ENCODE measurements at places on chromosomes 11 and 22.

GRCh38 chr11:58513747-58514367 lies 6.0 kb upstream of the OR5B21 start:
- DNase-seq, result no peak

GRCh38 chr11:7890417-7891172 lies 40.5 kb downstream of the OR10A6 start:
- no peak for DNase-seq

- no peak for DNase-seq
These were observed 294.6 kb downstream of the BUD13 start for GRCh38 chr11:116478205-116478604.

DNA sequence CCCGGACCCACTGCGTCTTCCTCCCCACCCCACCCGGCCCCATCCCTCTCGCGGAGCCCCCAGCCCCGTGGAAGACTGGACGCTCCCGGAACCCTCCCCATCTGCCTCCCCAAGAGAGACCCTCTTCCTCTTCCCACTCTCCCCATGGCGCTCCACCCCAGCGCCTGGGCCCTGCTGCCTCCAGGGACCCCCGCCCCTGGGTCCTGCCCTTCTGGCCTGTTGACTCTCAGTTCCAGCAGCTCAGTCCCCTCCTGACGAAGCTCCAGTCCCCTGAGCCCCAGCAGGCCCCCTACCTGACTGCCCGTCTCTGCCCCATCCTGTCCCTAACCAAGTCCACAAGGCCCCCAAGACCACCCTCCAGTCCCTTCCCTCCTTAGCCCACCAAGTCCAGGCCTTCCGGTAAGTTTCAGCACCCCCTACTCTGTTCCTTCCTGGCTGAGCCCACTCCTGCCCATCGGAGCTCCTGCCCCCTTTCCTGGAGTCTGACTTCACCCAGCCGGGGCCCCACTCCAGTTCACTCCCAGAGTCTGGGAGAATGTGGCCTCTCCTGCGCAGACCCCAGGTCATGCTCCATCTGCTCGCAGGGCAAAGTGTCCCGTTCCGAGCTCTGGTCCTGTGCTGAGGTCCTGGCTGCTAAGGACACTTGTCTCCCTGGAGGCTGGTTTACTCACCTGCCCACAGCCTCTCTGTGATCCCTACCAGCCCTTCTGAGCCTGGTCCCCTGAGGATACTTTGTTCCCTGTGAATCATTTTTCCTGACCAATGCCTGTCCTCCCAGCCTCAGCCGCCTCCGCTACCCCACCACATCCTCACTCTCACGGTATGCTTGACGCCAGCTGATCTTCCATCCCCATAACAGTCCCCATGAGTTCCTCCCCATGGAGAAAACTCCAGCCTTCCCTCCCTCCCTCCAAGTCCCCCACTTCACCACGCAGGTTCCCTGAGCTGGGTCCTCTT lies 722 bp downstream of the IFITM10 start:
- DNase-seq, result no peak

GRCh38 chr11:132844956-132845696 lies 687.2 kb downstream of the OPCML start:
- no peak for DNase-seq

DNA sequence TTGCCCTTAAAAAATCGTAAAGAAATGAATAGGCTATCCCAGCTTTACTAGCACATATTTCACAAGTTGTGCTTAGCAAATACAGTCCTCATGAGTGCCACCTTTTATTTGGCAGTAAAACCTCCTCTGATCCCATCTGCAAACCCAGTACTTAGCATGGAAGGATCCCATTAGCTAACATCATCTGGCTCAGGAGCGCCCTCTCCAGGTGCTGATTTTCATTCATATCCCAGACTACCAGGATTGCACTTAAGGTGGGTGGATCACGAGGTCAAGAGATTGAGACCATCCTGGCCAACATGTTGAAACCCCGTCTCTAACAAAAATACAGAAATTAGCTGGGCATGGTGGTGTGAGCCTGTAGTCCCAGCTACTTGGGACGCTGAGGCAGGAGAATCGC lies 76.1 kb upstream of the PAX6 start:
- no peak for DNase-seq

- DNase-seq, result no peak
These were observed 33.2 kb downstream of the PAK1 start for GRCh38 chr11:77440678-77441077.

DNA sequence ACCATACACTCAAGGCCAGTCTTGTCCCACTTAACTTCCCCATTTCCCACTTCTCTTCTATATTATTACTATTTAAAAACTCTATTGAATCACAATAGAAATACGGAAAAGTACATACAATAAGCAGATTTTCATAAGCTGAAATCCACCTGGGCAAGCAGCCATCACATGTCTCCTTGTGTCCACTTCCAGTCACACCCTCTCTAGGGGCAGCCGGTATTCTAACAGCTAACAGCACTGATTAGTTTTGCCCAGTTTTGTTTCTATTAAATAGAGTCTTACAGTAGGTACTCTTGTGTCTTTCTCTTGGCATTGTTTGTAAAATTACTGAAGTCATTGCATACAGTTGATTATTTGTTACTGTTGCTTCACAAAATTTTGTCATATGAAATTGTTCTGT lies 37.8 kb downstream of the PPP6R3 start:
- DNase-seq, result no peak

GRCh38 chr11:65488273-65489034 lies 10.4 kb upstream of the MALAT1 start:
- DNase-seq, result no peak

DNA sequence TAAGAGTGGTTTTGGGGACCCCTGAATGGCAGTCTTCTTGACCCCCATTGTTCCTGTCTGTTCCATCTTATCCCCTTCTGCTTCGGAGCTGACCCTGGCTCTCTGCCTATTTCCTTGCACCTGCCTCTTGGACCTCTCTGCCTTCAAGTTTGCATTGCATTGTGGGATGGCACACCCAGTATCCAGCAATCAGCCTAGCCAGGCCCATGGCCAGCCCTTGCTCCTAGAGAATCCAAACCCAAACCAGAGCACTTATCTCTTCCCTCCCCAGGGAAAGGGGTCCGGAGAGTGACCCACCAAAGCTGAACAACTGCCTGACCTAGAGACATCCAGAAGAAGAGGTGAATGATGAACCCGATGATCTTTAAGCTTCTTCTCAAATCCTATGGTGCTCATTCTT lies 607.3 kb upstream of the CADM1 start:
- no peak for DNase-seq

DNA sequence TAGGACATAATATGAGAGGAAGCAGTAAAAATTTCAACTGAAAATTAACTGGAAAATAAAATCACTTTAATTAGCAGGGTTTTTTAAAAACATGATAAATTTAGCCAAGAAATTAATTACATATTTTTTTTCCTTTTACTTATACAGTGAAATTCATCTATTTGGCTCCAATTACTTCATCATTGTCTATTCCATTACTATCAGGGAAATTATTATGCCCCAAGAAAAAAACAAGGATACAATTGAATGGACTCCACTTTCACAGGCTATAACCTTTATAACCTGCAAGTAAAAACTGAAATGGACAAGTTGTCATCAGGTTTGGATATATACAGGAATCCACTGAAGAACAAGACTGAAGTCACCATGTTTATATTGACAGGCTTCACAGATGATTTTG lies at the start of gene OR5T3:
TSS of gene OR5T3 (plus strand) at position 301 of the 400 bp plus-strand sequence. CDS start at position 301, 0 bp downstream.
- DNase-seq, result no peak

- DNase-seq, result no peak
These were observed 12.6 kb upstream of the RASL10A start for GRCh38 chr22:29328055-29328454.

- no peak for DNase-seq
These were observed 40.5 kb downstream of the DKK3 start for GRCh38 chr11:11967669-11968510.

DNA sequence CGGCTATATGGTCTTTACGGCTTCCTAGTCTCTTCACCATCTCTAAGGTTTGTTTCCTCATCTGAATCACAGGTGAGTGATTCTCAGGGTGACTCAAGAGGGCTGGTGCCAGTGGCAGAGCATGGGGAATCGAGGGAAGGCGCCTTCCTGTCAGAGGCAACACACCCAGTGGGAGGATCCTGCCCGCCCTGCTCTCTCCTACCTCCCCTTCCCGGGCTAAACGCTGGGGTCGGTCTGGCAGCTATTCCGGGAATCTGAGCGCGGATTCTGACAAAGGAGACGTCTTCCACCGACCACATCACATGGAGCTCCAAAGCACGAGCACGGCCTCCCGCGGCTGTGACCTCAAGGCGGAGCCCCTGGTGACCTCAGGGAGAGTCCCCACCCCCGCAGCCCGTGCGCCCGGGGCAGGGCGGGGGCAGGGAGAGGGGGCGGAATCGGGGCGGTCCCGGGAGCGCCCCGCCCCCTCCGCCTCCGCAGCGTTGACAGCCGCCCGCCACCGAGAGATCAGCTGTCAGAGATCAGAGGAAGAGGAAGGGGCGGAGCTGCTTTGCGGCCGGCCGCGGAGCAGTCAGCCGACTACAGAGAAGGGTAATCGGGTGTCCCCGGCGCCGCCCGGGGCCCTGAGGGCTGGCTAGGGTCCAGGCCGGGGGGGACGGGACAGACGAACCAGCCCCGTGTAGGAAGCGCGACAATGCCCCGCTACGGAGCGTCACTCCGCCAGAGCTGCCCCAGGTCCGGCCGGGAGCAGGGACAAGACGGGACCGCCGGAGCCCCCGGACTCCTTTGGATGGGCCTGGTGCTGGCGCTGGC lies at the start of gene SMPD1:
TSS of gene SMPD1 (plus strand) at position 570 of the 813 bp plus-strand sequence. CDS start at position 695, 125 bp downstream.
- DNase-seq, result peak; percentile 95

- no peak for DNase-seq
These were observed 100.7 kb downstream of the MAML2 start for GRCh38 chr11:96242191-96242847.

DNA sequence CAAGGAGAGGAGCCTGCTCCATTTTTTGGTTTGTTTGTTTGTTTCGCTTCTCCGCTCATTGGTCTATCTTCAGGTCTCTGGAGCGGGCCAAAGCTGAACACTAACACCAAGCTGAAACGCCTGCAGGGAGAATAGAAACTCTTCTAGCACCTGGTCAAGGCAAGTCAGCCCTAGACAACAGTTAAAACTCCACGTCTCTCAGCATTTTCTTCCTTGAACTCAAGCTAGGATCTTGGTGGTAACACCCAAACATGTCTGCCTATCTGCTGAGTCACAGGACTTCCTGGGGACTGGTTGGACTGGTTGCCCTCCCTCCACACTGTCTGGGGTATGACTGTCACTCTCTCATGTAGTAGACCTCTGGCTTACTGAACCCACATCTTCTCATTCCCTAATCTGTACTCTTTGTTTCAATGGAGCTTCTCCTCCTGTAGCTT lies 23.9 kb upstream of the RBFOX2 start:
- DNase-seq, result no peak

DNA sequence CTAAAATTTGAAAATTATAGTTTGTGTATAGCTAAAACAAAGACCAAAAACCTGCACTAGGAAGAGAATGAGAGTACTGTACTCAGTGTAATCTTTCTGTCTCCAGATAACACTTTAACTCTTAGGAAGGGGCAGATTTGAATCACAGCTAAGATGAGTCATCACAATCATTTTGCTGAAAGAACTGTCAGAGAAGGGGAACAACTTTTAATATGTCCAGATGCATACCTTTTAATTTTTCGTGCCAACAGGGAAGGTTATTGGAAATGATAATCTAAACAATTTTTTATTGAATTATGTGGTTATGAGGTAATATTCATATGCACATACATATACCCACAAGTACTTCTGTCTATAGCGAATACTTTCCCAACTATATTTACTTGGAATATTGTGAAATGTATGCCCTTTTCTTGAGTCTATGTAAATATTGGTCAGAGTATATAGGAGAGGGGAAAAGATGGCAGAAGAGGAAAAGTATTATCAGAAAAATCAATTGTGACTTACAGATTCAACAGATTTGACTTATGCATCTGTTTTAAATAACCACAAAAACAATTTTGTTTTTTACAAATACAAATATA lies 51.1 kb upstream of the MUC15 start:
- no peak for DNase-seq

- DNase-seq, result no peak
These were observed 132.7 kb downstream of the DLG2 start for GRCh38 chr11:85494396-85494795.

DNA sequence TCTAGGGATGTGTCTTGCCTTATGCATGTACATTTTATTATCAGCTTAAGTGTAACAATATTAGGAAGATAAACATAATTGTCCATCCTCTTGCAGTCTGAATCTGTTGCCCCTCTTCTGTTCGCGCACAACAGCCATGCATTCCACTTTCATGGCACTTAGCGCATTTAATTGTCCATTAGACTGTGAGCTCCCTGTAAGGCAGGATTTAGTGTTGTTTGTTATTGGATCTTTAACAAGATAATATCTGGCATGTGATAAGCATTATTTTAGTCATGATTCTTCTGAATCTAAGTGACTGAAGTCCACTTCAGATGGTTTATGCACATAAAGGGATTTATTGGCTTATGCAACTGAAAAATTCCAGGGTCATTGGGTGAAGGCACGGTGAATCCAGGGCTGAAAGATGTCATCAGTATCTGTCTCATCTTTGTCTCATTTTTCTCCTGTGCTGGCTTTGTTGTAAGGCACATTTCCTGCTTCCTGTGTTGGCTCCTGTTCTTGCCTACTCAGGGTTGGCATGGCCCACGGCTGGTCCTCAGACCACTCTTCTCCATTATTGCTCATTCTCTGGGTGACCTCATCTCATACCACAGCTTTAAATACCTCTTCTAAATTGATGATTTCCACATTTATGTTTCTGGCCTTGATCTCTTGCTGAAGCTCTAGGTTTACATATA lies 37.6 kb downstream of the ATXN10 start:
- no peak for DNase-seq

DNA sequence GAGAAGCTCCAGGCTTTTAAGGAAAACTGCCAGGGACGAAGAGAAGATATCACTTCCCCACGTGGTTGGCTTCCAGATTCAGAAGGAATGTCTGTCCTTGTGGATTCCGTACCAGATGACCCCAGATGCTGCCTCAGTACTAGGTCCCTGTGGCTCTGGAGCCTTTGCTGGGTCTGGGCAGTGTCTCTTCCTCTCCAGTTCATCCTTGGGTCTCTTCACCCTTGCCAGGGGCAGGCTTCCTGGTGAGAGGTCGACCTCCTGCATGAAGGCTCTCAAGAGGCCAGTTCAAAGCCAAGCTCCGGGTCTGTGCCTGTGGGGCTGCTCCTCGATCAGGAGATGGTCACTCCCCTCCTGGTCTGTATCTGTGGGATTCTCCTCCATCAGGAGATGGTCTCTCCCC lies 74.7 kb upstream of the B3GAT1 start:
- no peak for DNase-seq

DNA sequence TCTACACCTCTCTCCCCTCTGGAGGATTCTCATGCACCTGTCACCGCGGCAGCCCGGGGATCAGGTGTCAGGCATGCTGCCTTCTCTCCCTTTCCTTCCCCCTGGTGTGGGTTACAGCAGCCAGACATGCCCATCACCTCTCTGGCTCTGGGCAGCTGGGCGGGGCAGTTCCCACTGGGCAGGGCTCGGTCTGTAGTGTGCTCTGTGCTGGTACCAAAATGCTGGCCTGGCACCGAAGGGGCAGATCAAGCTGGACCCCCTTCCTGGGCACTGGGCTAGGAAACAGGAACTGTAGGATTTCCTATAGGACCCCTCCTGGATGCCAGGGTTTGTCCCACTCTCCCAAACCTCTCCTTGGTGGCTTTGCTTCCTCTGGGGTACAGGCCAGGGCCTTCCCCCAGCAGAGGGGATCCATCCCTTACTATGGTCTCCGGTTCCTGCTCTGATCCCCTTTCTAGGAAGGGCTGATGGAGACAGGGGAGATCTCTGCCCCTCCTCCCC lies 821 bp downstream of the GAL3ST1 start:
- no peak for DNase-seq

GRCh38 chr11:133337951-133338418 lies 194.3 kb downstream of the OPCML start:
- DNase-seq, result no peak

All from GM19239 (cell line).